ENCODE measurements at places on chromosomes 7 and 10.
A peak's percentile ranks its signal among the peaks of the same experiment; 100 is the strongest.

GRCh38 chr10:18417950-18418527, 233.3 kb downstream of the NSUN6 start:
- DNase-seq: no peak

GRCh38 chr7:157032644-157033482, 22.4 kb upstream of the MNX1 start:
- no peak for DNase-seq

GRCh38 chr7:27810186-27810585, 70.2 kb downstream of the TAX1BP1 start:
- no peak for DNase-seq

DNA sequence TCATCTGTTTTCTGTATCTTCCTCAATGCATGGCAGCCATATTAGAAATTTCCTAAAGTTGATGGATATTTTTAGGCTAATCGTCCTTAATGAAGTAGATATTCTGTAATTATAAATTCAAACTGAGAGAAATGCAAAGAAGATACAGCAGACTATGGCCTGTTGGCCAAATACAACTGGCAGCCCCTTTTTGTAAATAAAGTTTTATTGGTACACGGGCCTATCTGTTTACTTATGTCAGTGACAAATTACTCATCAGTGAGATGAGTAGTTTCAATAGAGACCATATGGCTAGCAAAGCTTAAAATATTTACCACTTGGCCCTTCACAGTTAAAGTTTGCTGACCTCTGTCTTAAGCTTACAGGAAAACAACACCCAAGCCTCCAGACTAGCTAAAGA, 112.3 kb downstream of the HTR7 start:
- DNase-seq: no peak

DNA sequence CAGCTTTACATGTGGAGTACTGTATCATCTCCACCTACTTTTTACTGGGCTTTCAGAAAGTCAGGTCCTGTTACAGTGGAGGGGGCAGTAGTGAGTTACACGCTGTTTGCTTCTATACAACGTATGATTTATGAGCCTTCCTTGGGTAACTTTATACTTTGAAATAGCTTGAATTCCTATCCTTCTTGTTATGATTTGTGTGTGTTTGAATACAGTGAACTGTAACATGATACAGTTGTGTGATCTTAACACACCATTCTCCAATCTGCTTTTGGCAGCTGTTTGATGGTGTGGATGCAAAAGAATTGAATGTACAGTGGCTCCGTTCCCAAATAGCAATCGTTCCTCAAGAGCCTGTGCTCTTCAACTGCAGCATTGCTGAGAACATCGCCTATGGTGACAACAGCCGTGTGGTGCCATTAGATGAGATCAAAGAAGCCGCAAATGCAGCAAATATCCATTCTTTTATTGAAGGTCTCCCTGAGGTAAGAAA, 41.7 kb downstream of the SP8 start:
- DNase-seq: peak; percentile 8

- DNase-seq: no peak
Measured at GRCh38 chr10:24910574-24910973, 41.8 kb downstream of the PRTFDC1 start.

DNA sequence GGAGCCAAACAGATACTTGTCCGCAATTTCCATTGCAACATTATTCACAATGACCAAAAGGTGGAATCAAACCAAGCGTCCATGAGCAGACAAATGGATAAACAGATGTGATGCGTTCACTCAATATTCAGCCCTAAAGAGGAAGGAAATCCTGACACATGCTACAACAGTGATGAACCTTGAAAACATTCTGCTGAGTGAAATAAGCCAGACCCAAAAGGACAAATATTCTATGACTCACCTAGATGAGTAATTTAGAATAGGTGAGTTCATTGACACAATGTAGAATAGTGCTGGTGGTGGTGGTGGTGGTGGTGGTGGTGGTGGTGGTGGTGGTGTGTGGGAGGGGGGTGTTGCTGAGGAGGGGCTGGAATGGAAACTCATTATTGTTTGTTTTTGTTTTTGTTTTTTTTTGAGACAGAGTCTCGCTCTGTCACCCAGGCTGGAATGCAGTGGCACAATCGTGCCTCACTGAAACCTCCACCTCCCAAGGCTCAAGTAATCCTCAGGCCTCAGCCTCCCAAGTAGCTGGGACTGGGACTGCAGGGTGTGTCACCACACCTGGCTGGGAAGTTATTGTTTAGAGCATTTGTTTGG, 28.6 kb downstream of the SMKR1 start:
- DNase-seq: no peak

- DNase-seq: no peak
Measured at GRCh38 chr10:89086801-89087521, 96.4 kb downstream of the FAS start.

- DNase-seq: no peak
Measured at GRCh38 chr10:124214610-124215375, 121.4 kb upstream of the CHST15 start.

- no peak for DNase-seq
Measured at GRCh38 chr10:68212721-68213352, 19.1 kb downstream of the ATOH7 start.

GRCh38 chr7:84336303-84336702, 141.7 kb upstream of the SEMA3A start:
- DNase-seq: no peak

DNA sequence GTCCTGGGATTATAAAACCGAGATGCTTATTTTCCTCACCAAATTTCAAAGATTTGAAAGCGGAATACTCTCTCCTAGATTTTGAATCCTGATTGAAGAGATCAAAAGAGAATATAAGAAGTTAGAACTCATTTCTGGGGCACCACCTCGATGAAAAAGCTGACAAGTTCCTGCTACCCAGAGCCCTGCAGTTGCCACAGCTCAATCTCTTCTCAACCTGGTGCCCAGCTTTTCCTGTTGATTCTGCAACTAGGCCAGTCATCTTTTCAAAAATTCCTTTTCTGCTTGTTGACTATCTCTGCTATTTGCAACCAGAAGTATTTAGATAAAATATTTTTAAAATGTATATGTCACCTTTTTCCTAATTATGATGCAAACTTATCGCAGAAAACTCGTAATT, 45.0 kb downstream of the MTPN start:
- no peak for DNase-seq

- no peak for DNase-seq
Measured at GRCh38 chr7:158645842-158646241, 58.2 kb upstream of the PTPRN2 start.

DNA sequence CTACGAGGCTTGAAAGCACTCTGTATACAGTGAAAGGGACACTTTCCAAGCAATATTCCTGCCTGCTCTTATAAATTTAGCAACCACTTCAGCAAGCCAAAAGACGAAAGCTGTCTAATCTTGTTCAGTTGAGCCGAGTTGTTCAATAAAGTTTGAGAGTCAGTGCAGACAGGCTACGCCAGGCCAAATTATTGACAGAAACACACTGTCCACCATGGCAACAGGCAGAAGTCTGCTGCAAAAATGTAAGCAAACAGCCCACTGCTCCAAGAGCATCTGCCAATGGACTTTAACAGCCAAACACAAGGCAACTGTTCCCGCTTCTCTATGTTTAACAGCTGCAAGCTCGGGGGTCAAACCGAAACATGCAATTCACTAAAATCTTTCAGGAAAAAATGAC, 85.7 kb downstream of the GLI3 start:
- DNase-seq: peak; percentile 88

DNA sequence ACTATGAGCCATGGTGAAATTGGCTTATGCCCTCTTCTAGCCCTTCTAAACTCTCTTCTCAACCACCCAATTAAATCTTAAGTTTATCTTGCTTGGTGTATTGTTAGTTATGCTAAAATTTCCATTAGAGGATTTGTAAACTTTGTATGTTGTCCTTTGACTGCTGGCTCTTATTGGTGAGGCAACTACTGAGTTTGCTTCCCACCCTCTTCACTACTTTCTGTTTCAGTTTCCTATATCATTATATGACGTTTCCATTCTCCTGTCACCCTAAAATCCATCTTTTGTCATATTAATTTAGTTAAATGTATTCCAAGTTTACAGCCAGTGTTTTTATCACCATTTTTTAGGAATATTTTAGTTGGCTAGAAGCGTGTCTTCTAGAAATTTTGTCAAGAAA, 80.9 kb upstream of the VWC2 start:
- DNase-seq: no peak

GRCh38 chr7:134140889-134141867, 14.0 kb downstream of the LRGUK start:
- peak; percentile 50 for DNase-seq

- DNase-seq: no peak
Measured at GRCh38 chr7:20153999-20154398, 63.2 kb downstream of the MACC1 start.

GRCh38 chr7:157238087-157238486, 98.7 kb upstream of the DNAJB6 start:
- no peak for DNase-seq

DNA sequence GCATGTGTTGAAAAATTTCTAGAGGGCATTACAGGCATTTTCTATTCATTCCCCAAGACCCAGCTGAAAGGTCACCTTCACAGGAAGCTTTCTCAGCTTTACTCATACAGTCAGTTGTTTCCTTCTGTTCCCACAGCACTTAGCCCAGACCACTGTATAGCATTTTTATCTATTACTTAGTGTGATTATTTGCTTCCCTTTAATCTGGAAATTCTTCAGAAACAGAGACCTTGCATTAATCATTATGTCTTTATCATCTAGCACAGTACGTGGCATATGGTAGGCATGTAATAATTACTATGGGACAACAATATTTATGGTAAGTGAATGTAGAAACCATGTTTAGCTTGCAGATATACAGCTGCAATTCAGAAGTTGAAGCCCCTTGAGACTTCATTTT, 38.2 kb upstream of the CDK6 start:
- no peak for DNase-seq

- DNase-seq: no peak
Measured at GRCh38 chr10:98400482-98400881, 14.5 kb downstream of the PYROXD2 start.

DNA sequence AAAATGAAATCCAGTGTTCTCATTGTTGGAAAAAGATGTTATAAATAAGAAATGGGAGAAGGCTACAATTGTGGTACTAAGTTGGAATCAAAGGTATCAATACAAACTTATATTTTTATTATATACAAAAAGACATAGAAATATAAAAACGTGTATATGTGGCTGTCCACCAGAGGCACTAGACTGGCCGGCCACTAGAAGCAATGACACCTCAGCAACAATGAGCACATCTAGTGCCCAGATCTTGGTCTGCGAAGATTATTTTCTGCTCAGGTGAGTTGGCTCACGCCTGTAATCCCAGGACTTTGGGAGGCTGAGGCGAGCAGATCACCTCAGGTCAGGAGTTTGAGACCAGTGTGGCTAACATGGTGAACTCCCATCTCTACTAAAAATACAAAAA, 21.6 kb downstream of the IDE start:
- DNase-seq: no peak

DNA sequence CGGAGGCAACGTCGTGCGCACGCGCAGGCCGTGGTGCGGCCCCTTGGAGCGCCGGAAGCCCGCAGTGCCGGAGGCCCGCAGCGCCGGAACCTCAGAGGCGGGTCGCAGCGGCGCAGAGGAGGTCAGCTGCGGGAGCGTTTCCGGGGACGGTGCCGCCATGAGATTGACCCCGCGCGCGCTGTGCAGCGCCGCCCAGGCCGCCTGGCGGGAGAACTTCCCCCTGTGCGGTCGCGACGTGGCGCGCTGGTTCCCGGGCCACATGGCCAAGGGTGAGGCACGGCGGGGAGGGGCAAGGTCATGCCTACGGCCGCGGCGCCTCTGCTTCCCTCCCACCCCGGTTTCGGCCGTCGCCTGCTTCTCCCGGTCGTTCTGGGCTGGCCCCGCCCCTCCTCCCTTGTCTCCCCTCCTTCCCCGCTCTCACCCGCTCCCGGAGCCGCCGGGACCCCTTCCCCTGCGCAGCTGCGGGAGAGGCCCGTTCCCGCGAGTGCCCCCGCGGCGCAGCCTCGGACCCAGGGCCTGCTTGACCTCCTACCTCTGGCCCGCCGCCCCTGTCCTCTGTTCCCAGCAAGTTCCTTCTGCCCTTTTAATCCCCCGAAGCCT, at the start of gene MTG1:
Gene MTG1, plus strand, starts transcription at position 94 of the 600 bp plus-strand sequence. Its CDS starts 64 bp downstream, at position 158.
- DNase-seq: peak; percentile 94

GRCh38 chr10:84563868-84564267, 235.5 kb downstream of the CCSER2 start:
- DNase-seq: no peak

- no peak for DNase-seq
Measured at GRCh38 chr7:359766-360361, 69.9 kb downstream of the FOXL3 start.

DNA sequence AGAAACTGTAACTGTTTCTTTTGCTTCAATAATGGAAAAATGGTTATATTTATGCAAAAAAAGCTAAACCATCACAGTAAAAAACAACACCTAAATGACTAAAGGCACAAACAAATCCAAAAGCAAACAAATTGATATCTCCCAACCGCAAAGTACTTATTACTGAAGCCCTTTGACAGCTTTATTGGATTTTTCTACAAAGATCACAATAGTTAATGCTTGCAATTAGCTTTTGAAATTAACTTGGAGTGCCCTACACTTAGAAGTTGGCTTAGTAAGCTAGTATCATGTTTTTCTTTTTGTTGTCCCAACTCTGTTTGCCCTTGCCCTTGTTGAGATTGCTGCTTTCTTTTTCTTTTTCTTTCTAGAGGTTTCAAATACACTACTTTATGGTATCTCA, 257.5 kb downstream of the INHBA start:
- DNase-seq: no peak

GRCh38 chr10:43078986-43079273, 2.1 kb downstream of the RET start:
- DNase-seq: no peak

DNA sequence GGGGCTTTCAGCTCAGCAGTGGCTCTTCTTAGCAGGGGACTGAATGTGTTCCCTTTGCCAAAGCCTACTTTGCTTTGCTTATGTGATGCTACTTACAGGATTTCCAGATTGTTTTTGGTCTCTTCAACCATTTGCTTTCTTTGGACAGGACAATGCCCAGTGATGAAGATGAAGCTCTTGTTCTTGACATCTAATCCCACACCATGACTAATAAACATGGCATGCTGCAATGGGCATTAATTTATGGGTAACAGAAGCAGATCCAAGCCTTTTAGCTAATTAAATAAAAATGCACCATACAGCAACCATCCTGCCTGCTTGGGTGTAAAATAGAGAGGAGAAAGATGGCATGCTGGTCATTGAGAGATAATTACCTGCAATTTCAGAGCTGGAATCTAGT, 175.5 kb upstream of the ITGB1 start:
- DNase-seq: no peak

- DNase-seq: no peak
Measured at GRCh38 chr7:305410-306151, 15.6 kb downstream of the FOXL3 start.

DNA sequence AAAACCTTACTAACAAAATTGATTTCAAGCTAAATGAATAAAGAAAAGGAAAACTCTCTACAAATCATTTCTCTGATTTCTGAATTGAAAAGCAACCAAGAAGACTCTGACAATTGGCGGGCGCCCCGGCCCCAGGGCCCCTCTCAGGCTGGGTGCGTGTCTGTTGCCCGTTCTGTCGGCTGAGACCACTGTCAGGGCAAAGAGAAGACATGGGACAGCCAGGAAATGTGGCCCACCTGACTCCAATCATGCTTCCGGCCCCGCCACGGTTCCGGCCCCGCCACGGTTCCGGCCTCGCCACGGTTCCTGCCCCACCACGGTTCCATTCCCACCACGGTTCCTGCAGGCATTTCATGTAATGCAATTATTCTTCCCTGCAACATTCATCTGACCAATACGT, 115.9 kb downstream of the PTPRN2 start:
- no peak for DNase-seq

- no peak for DNase-seq
Measured at GRCh38 chr7:105926131-105926530, 36.9 kb upstream of the CDHR3 start.

GRCh38 chr7:7746458-7746857, 28.1 kb upstream of the RPA3 start:
- no peak for DNase-seq

Measured in right lung (tissue), 10 donors.